ENCODE measurements at places on chromosomes 2 and 18. TPM values are rescaled to one million over a fixed set of nuclear protein-coding genes. Genes with fewer than 3 reads are reported as not detected.

DNA sequence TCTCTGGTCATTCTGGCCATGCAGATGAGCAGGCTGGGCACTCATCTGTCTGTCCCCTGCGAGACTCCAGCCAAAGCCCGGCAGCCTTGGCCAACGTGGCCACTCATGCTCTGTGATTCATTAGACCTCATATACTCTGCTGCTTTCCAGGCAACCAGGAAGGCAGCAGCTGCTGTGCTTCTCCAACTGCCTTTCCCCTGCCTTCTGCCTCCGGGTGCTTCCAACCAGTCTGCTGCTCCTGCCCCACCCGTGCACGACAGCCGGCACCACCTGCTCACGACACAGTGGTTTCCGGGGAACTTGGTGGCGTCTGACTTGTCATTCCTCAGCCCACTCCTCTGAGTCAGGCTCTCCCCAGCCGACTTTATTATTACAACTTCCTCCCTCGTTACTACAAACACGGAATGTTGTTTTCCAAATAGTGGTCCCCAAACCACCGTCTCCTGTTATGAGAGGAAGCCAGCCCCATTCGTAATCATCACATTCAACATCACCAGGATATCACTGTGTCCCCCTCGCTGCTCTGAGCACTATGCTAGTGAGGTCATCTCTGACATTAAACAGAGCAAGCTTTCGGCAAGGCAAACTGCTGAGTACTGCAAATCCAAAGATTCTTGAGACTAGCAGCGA is 392.4 kb downstream of the ALK start:
- H3K4me3 ChIP-seq: no peak overlapping the region
- H3K27me3 ChIP-seq: no peaks in the 10 kb centered on the region
- H3K36me3 ChIP-seq: no peaks in the 10 kb centered on the region
- no peaks in the 10 kb centered on the region for H3K4me1 ChIP-seq
- peak; percentile 25 for DNase-seq

- H3K4me3 ChIP-seq: no peak overlapping the region
- peaks cover 10% of the 10 kb centered on the region for H3K4me1 ChIP-seq
- H3K27ac ChIP-seq: peak overlapping the region; percentile 36
- H3K27me3 ChIP-seq: no peaks in the 10 kb centered on the region
- H3K36me3 ChIP-seq: no peaks in the 10 kb centered on the region
Measured at GRCh38 chr2:96874198-96874831, 4.4 kb upstream of the SEMA4C start.

DNA sequence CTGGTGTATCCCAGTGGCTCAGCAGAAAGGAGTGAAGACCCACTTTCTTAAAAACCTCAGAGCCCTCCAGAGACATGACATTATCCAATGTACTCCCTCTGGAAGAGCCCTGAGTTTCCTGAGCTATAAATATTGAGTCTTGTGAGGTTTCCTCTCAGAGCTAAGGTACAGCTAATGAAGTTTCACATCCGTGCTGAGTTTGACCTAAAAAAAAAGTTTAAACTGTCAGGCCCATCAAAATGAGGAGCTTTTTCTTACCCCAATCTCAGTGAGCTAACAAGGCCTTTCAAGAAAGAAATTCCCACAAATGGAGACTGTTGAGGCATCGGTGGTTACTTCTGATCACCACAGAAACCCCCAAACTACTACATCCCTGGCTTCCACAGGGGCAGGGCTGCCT is 65.4 kb upstream of the ST8SIA3 start:
- H3K4me3 ChIP-seq: no peak overlapping the region
- no peaks in the 10 kb centered on the region for H3K36me3 ChIP-seq

DNA sequence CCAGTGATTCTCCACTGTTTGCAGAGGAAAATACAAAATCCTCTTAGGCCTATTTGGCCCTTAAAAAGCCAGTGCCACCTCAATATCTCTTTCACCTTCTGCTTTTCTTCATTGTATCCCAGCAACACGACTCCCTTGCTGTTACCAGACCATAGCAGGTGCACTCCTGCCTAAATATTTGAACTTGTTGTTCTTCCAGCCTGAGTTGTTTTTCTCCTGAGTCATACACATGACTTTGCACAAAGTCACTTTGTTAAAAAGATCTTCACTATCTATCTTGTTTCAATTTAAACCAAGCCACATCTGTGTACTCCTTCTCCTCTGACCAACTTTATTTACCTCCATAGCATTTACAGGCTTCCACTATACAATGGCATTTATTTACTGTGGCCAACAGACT is 103.6 kb downstream of the LRRTM4 start:
- H3K36me3 ChIP-seq: no peaks in the 10 kb centered on the region
- H3K27me3 ChIP-seq: no peaks in the 10 kb centered on the region
- H3K27ac ChIP-seq: no peak overlapping the region

DNA sequence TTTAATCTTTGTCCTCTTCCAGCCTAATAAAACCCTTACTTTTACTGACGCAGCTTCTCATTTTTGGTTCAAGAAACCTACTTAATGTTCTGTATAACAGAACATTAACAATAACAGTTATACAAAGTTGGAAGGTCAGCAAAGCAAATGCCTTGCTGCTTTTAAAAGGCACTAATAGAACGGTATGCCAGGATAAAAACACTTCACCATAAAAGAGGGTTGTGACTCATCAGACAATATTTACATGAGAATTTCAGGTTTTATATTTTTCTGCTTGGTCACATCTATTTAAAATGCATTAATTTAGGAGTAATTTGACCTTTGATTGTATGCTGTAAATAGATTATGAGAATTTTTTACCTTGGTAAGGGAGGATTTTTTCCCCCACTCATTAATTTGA is 3.0 kb downstream of the KLHL41 start:
- H3K4me1 ChIP-seq: peaks cover 9% of the 10 kb centered on the region
- H3K27me3 ChIP-seq: no peaks in the 10 kb centered on the region
- H3K4me3 ChIP-seq: no peak overlapping the region
- H3K27ac ChIP-seq: no peak overlapping the region
- H3K36me3 ChIP-seq: no peaks in the 10 kb centered on the region

DNA sequence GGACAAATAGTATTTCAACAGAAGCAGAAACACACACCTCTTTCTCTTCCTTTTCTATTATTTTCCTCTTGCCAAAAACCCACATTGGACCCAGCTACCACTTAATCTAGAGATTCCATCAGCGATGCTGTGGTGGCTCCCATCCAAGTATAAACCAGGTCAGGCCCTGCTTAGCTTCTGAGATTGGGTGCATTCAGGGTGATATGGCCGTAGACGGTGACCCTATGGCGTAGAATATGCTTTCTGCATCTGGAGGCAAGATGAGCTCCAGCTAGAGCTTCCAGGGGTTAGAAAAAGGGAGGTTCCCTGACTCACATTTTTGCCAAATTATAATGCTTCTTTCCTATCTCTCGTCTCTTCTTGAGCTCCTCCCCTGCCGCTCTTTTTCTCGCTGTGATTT is 66.5 kb downstream of the TNP1 start:
- H3K4me1 ChIP-seq: peaks cover 2% of the 10 kb centered on the region
- no peak overlapping the region for H3K4me3 ChIP-seq

The RIT2 gene
- not detected for polyA plus RNA-seq

GRCh38 chr2:88866756-88867155 is 175.3 kb downstream of the RPIA start:
- no peaks in the 10 kb centered on the region for H3K36me3 ChIP-seq
- DNase-seq: no peak
- H3K27ac ChIP-seq: no peak overlapping the region
- no peak overlapping the region for H3K4me3 ChIP-seq

GRCh38 chr2:88590998-88591613 is 36.2 kb downstream of the EIF2AK3 start:
- H3K27ac ChIP-seq: no peak overlapping the region
- no peaks in the 10 kb centered on the region for H3K4me1 ChIP-seq
- no peaks in the 10 kb centered on the region for H3K27me3 ChIP-seq
- peak; percentile 79 for DNase-seq
- H3K36me3 ChIP-seq: peaks cover 11% of the 10 kb centered on the region

DNA sequence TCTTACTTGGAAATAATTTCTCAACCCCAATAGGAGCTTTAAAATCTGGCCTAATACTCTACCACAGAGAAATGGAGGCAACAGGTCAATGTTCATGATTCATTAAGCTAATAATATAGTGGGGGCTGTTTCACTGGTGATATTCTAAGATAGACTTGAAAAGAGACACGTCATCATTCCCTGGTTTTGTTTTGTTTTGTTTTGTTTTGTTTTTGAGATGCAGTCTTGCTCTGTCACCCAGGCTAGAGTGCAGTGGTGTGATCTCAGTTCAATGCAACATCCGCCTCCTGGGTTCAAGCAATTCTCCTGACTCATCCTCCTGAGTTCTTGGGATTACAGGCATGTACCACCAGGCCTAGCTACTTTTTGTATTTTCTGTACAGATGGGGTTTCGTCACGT is 37.5 kb upstream of the SOS1 start:
- peaks cover 5% of the 10 kb centered on the region for H3K4me1 ChIP-seq
- H3K27ac ChIP-seq: no peak overlapping the region
- no peak for DNase-seq
- no peaks in the 10 kb centered on the region for H3K27me3 ChIP-seq

The UGT1A3 gene
- polyA plus RNA-seq: not detected

DNA sequence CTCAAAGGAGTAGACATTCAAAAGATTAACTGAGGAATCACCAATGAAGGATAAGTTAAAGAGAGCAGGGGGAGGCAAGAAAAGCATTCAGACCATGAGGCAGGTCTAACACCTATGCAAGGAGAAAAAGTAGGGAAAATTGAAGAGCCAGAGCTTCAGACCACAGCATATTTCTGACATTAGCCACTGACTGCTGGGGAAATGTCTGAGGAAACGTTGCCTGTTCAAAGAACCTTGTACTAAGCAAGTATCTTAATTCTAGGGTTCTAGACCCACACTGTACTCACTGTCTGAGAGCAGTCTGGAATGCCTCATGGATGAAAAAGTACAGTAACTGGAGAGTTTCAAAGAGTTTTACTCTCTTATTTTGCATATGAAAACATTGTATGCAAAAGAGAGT is 39.5 kb upstream of the TFPI start:
- H3K4me1 ChIP-seq: no peaks in the 10 kb centered on the region
- DNase-seq: no peak
- no peaks in the 10 kb centered on the region for H3K36me3 ChIP-seq
- no peaks in the 10 kb centered on the region for H3K27me3 ChIP-seq

The TRIB2 gene
- polyA plus RNA-seq: 21.3 TPM

DNA sequence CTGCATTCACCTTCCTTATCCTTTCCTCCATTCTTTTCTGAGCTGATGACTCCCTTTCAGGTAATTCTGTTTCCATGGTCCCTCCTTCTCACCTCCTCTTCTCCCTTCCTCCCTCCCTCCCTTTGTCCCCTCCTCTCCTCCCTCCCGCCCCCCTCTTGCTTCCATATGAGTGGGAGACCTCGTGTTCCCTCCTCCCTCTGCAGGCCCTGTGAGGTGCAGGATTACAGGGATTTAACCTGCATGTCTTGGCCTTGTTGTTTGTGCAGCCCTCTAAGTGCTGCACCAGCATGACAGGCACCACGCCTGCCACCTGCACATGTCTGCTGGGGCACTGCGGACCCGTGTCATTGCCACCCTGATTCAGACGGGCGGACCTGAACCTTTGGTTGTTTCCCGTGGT is 103.1 kb downstream of the SNTG2 start:
- no peaks in the 10 kb centered on the region for H3K36me3 ChIP-seq
- DNase-seq: no peak
- H3K27ac ChIP-seq: no peak overlapping the region
- no peaks in the 10 kb centered on the region for H3K4me1 ChIP-seq

- H3K36me3 ChIP-seq: peaks cover 21% of the 10 kb centered on the region
- H3K27ac ChIP-seq: peak overlapping the region; percentile 25
- no peaks in the 10 kb centered on the region for H3K27me3 ChIP-seq
- no peak overlapping the region for H3K4me3 ChIP-seq
Measured at GRCh38 chr2:84904151-84904550, 1.3 kb upstream of the TMSB10 start.

DNA sequence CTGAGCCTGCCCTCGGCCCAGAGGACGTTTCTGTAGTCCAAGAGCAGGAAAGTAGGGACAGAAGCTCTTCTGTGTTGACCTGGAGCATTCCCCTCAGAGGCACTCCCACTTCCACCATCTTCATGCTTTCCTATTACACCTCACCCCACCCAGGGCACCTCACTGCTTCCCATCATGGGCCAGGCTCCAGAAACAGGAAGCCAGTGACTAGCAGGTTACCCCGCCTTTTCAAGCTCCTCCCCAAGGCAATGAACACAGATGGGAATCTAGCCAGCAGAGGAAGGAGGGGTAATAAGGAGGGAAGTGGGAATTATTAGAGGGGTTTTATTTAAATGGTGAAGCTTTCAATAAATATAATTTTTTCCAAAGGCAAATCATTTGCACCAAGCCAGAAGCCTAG is 308.8 kb upstream of the MGAT5 start:
- H3K4me1 ChIP-seq: no peaks in the 10 kb centered on the region
- no peaks in the 10 kb centered on the region for H3K36me3 ChIP-seq
- H3K27ac ChIP-seq: no peak overlapping the region
- no peaks in the 10 kb centered on the region for H3K27me3 ChIP-seq
- no peak overlapping the region for H3K4me3 ChIP-seq
- DNase-seq: no peak

DNA sequence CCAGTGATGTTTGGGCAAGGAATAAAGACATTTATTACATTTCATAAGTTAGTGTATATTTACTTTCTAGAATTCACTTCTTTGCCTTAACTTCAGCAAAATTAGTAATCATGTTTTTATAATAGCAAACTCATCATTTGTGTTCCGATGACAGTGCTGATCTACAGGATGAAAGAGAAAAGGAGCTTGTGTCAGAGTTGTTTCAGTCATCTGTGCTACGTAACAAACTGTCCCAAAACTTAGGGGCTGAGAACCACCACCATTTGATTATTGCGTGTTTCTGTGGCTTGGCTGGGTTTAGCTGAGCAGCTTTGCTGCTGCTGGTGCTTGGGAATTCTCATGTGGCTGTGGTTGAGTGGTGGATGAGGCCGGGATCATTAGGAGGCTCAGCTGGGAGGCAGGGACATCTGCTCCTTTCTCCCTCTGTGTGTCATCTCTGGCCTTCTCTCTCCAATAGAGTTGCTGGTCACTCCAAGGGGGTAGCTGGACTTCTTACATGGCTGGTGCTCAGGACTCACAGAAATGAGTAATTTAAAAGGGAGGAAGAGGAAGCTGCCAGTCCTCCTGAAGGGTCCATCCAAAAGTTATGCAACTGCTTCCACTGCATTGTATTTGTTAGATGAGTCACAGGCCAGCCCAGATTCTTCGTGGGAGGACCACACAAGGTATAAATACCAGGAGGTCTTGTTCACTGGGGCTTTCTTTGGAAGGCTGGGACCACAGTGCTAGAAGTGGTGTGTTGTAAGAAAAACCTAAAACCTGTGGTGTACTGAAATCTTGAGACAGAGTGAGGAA is 43.4 kb upstream of the HAAO start:
- peak overlapping the region; percentile 71 for H3K27ac ChIP-seq
- H3K4me3 ChIP-seq: no peak overlapping the region

DNA sequence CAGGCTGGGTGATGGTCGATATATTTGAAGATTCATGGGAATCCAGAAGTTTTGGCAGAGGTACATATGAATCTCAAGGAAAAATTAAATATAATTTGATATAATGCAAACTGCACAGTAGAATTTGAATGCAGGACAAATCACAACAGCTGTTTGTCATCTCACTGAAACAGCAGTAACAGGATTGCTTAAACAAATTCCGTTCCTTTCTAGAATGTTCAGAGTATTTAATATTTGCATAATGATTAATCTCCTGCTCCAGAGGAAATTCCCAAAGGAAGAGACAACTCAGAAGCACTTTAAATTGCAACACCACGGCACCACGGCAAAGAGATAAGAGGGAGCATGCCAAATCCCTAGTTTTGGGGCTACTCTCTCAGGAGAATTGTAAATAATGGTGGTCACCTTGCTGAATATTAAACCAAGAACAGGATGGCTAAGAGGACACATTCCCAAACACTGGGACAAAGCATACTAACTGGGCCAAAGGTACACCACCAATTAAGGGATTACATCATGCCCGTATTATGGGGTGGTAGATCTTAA is 67.8 kb upstream of the MAP4K3 start:
- DNase-seq: peak; percentile 41
- no peaks in the 10 kb centered on the region for H3K36me3 ChIP-seq
- no peak overlapping the region for H3K4me3 ChIP-seq
- peak overlapping the region; percentile 30 for H3K27ac ChIP-seq
- peaks cover 39% of the 10 kb centered on the region for H3K4me1 ChIP-seq
